ENCODE measurements at places on chromosomes 3 and 15.

DNA sequence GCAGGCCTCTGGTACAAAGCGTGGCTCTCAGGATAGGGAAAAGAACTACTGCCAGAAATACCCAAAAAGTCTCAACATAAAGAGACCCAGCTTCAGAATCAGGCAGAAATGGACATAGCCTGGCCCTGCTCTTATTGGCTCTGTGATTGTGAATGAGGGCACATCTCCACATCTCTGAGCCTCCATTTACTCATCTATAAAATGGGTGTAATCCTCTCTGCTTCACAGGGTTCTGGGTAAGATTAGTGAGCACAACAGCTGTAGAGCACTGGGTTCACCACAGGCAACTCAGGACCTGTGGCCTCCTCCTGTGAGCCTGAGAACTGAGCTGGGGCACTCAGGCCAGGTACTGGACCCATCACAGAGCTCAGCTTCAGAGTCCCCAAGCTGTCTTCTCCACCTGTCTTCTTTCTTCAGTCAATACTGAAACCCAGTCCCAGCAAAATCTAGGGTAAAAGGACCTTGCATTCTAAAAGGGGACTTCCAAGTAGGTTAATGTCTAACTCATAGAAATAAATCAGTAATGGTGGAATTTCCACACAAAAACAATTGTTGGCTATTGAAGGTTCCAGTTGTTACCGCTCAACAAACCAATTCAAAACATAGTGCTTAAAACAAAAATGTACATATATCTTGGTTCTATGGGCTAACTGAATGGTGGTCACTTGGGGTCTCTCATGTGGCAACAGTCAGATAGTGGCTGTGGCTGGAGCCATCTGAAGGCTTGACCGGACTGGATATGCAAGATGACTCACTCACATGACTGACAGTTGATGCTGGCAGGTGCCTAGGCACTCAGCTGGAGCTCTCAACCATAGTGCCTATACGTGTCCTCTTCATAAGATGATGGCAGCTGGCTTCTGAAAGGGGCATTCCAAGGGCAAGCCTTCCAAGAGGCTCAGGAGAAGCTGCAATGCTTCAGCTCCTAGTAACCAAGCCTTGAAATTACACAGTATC, 47.3 kb downstream of the TRIM42 start:
- no peak for DNase-seq

DNA sequence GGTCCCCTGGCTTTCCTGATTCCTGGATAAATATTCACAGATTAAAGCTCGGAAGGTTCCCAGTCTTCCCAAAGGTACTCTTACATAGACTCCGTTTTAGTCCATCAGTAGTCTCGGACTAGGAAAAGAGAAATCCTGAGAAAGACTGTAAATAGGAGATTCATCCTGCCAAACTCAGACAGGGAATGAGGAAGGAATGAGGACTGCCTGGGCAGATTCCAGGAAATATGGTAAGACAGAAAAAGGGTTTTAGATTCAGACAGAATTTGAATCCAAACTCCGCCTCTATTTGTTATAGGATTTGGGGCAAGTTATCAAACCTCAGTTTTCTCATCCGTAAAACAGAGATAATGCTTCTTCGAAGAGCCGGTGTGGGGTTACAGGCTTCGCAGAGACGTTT, 77.8 kb upstream of the VGLL4 start:
- no peak for DNase-seq

- peak; percentile 77 for DNase-seq
Observed at GRCh38 chr3:58835086-58835485, 168.5 kb upstream of the FAM3D start.

DNA sequence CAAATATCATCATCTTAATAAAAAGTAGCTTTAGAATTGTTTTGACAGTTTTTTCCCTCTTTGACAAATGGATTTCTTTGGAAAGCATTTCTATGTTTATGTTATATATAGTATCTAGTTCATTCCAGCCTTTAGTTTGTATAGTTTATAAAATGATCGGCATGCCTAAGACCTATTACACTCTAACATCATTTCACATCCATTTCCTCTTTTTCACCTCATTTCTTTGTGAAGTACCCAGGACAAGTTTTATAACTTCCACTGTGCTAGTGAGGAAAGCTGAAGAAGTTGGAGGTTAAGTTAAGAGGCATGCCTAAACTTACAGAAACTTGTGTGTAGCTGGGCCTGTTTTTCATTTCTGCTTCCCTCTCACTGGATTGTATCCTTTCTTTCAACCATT, 178.4 kb downstream of the TP63 start:
- DNase-seq, result peak; percentile 8

GRCh38 chr15:87669846-87670245, 586.7 kb downstream of the NTRK3 start:
- DNase-seq, result no peak

- DNase-seq, result no peak
Observed at GRCh38 chr3:13624021-13624420, 75.1 kb downstream of the FBLN2 start.

DNA sequence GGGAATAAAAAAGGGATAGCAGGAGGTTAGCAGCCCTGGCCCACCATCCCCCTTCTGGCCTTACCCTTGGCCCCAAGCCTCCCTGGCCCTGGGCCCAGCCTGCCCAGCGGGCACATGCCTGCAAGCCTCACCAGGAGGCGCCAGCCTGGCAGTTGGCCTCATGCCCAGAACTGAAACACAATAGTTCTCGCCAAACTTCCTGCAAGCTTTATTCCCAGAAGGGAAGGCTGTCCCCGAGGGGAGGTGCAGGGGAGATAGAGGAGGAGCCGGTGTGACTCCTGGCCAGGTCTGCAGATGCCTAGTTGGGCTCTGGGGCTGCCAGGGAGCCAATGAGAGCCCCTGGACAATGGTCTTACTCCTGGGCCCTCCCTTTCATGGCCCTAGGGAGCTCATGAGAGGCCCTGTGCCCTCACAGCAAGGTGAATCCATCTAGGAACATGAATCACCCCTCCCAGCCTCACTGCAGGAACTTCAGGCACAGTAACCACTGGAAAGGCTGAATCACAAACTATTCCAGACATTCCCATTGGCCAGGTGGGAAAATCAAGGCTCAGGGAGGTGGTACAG, 4.0 kb downstream of the CCDC33 start:
- peak; percentile 79 for DNase-seq

GRCh38 chr15:49712846-49713450, 92.1 kb downstream of the DTWD1 start:
- no peak for DNase-seq

DNA sequence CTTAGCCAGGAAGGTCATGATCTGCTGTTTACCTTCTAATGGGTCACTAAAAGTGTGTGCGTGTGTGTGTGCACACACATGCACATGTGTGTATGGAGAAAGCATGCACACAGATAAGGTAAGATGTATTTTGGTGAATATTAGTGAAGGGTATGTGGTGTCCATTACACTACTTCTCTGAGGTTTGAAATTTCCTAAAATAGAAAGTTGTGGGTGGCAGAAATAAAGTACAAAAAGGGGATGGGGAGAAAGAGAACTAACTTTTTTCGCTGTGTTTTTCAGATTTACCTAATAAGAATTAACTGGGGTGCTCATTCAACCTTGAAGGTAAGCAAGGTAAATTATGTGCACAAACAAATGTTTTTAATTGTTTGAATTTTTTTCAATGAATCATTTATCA, 24.4 kb upstream of the NR2E3 start:
- no peak for DNase-seq

- DNase-seq, result peak; percentile 87
Observed at GRCh38 chr15:95932676-95933075, 397.8 kb upstream of the NR2F2 start.

- DNase-seq, result no peak
Observed at GRCh38 chr3:180762866-180763265, 83.6 kb upstream of the CCDC39 start.

GRCh38 chr15:28888302-28888894, 2.6 kb downstream of the APBA2 start:
- DNase-seq, result no peak

DNA sequence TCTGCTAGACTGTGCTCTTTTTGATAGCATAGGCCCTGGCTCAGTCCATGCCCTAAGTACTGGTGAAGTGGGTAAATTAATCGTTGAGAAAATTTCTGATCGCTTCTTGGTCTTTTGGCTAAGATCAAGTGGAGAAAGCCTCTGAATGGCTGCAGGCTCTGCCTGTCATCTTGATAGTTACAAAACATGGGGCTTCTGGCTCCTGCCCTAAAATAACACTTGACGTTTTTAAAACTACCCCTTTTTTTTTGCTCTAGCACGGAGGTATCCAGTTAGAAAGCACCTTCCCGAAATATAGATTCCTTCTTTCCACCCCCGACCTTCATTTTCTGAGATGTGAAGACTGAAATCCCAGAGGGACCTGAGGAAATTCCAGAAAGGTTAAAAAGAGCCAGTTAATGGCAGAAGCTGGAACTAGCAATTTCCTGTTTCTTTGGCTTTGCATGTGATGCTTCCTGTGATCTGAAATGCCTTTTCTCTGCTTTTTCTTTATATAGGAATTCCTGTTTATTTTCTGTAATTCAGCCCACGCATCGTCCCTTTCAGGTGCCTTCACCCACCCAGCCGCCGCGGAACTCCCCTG, 799 bp upstream of the C2CD4B start:
- peak; percentile 27 for DNase-seq

DNA sequence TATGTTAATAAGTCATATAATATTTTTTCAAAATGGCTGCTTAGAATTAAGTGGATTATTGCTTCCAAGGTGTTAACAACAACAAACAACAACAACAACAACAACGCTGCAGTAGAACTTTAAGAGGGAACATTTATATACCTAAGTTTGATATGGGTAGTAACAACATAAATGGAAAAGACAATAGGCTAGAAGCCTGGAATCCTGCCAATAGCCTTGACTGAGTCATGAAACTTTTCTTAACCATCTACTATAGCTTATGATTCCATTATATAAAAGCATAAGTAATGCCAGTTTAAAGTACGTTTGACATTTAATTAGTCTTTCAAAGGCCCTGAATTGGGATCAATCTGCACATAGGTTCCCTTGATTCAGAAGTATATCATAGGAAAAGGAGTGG, 31.2 kb downstream of the SATB1 start:
- DNase-seq, result peak; percentile 17

DNA sequence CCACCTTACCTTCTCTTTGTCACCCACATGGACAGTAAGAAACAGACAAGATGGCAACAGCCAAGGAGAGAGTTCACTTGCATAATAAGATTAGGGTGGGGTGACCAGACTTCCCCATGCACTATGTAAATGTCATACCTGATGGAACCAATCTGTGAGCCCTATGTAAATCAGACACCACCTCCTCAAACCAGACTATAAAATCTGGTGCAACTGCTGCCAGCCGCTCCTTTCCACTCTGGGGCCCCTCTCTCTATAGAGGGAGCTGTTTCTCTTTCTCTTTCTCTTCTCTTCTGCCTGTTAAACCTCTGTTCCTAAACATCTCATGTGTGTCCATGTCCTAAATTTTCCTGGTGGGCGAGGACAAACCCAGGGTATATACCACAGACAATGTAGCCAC, 405.5 kb upstream of the CNTN4 start:
- no peak for DNase-seq

DNA sequence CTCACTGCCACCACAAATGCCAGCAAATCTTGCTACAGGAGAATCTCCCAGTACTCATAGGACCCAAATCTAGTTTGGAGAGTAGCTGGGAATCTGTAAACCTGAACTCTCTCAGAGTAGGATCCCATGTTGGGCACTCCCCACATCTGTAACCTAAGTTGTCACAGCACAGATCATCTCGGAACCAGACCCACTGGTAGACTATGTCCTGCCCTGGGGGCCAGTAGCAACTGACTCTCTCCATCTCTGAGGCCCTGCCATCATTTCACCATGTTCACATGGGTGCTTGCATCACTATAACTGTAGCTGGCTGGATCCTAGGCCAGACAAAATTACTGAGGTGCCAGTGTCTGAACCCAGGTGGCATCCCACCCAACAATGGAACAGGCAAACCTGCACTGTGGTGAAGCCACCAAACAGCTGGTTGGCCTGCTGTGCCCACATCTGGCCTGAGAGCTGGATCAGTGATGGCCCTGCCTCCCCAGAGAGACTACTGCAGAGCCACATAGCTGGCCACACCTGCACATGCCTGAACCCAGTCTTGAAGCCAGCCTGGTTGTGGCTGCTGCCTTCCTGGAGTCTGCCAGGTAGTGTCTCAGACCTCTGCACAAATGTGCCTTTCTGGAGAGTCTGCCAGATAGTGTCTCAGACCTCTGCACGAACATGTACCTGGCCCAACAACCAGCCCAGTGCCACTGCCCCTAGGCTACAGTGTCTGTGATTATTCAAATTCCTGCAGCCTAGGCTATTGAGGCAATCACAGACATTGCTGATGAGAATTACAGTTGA, 82.0 kb downstream of the ISL2 start:
- no peak for DNase-seq
